ENCODE measurements at places on chromosomes 5 and 9.

GRCh38 chr5:120473332-120473731, 9.2 kb downstream of the PRR16 start:
- DNase-seq, result no peak

DNA sequence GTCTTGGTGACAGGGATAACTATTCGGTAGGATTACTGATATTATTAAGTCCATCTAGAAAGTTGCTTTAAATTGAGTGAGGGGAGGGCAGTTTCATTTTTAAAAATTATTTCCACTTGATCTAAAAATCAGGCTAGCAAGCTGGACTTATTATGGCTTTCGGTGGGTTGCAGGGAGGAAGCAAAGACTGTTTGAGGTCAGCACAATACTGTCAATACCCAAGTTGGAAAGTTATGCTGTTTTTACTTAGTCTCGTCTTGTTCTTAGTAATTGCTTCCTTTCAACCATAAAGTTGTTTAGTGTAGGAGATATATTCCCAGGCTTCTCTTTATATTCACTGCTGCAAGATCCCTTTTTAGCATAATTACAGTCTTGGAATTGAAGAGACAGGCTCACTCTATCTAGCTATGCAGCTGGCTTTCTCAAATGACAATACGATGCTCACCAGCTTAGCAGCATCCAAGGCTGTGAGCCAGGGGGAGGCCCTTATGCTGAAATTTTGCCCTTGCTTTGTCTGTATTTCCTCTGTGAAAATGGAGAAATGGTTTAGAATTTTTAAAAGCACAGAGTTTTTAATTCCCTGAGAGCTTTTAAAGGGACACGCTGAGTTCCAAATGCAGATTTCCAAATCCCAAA, 68.2 kb upstream of the APC start:
- no peak for DNase-seq

DNA sequence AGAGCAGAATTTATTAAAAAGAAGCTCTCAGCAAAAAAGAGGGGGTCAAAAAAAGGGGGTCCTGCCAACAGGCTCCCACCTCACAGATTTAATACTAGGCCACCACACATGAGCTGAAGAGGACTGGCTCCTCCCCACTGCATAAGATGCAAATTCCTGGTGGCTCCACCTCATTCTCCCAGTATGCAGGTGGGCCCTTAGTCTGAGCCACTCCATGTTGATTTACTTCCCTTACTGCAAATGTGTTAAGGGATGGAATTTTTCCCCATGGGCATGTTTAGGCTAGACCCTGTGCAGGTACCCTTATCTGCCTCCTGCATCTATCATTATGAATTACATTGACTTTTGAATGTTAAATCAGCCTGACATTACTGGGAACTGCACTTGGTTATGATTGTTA, 82.9 kb downstream of the ISOC1 start:
- no peak for DNase-seq

DNA sequence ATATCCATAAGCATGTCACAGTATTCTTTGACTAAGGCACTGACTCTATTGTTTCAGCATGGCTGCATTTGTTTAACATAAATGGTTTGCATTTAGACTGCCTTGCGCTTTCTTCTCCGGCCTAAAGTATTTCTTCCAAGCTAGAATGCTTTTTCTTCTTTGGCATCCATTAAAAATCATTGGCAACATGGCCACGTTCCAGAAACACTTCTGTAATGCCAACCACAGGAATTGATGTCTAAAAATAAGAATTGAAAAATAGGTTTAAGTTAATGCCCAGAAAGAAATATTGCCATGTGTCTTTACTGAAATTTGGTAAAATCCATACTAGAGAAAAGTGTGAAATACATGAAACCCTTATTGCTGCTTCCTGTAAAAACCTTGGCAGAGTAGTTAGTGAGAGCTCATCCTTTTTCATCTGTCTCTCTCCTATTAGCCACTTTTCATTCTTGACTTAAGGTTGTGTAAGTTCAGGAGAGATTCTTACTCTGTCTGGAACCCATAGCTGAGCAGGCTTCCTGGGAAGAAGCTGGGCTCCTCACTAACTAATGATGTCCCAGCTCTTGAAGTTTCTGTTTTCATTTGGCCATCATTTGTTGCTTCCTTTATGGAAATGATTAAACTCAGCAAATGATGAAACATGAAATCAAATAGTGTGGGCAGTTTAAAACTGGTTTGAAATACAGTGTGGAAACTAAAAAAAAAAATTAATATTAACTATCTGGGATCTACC, 58.2 kb upstream of the RPS23 start:
- no peak for DNase-seq

- no peak for DNase-seq
Observed at GRCh38 chr9:128056887-128057723, 10.0 kb downstream of the NAIF1 start.

All from esophagus squamous epithelium (tissue), 5 donors.